ENCODE measurements at places on chromosomes 2 and 18. TPM values are rescaled to one million over a fixed set of nuclear protein-coding genes. Genes with fewer than 3 reads are reported as not detected.

DNA sequence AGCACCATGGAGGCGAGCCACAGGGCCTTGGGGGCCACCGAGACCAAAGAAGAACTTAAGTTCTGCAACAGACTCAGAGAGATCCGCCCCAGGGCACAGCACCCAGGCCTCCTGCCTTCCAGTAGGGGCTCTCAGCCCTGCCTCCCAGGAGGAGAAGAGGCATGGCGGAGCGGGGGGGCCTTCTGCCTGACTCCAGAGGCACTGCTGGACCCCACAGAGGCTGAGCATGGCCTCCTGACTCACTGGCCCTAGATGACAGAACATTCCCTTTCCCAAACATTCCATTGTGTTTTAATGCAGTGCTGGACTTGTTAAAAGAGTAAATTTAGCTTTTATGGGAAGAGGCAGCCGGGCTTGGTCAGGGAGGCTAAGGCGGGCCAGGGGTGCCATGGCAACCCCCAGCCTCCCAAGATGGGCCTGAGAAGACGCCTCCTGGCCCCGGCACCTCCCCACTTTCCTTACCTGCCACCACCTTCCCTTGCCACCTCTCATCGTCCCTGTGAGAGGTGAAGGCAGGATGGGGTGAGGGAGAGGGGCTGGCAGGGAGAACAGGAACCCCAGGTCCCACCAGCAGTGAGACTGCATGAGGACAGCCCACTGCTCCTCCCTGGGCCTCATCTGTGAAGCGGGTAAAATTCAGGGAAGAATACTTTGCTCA is 65.4 kb downstream of the SMAD7 start:
- DNase-seq: no peak

Gene UGT1A8
- total RNA-seq: not detected

Gene ASXL2
- 38.7 TPM for total RNA-seq

- DNase-seq: no peak
Measured at GRCh38 chr18:36513556-36513955, 216.0 kb downstream of the FHOD3 start.

Gene VRK2
- 23.3 TPM for total RNA-seq

Gene NRBP1
- total RNA-seq: 80.8 TPM

DNA sequence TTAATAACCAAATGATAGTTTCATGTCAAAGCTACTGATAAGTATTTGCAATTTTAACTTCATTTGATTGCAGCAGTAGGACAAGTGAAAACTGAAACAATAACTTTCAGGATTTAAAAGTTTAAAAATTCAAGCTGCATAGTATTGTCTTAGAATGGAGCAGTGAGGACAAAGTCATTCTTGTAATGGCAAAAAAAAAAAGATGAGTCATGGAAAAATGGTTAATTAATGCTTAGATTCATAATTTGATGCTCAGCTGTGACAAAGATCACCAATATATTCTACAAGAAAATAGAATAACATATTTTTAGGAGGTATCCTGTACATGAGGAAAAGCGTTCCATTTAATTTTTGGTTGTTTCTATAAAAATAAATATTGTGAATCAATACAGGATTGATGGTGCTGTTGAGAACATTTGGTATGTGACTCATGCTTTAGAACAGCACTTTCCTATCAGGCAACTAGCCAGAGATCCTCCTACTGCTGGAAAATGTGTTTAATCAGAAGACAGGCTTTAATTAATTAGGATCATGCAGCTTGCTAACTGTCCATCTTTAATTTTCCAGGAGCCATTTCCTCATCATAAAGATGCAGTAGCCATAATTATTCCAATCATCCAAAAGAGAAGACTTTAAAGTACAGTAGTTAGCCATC is 239.0 kb upstream of the MMADHC start:
- DNase-seq: no peak

- DNase-seq: no peak
Measured at GRCh38 chr2:48482769-48483168, 47.2 kb upstream of the STON1 start.

Gene HNMT
- not detected for total RNA-seq

Gene IMPACT
- total RNA-seq: 15.9 TPM

DNA sequence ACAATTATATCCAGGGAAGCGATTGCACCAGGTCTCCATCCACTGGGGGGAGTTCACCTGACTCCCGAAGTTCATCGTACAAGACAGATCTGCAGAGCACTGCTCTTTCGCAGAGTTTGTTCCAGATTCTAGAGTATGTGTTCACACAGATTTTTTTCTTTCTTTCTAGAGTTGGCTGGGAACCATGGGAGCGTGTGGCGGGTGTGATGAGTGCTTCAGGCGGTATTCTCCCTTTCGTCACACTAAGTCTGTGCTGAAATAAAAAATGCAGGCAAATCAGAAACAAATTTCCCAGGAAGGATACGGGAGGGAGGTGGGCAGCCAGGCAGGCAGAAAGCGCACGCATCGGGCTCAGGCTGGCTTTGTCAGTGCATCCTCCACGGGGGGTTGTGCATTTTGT is 129.8 kb upstream of the SOX11 start:
- DNase-seq: no peak

Gene TRIB2
- 4.9 TPM for total RNA-seq

- DNase-seq: no peak
Measured at GRCh38 chr2:71332435-71332796, 834 bp downstream of the ZNF638 start.

- no peak for DNase-seq
Measured at GRCh38 chr2:198523710-198524109, 719.3 kb downstream of the PLCL1 start.

GRCh38 chr18:12597760-12598159 is 60.1 kb downstream of the SPIRE1 start:
- no peak for DNase-seq

GRCh38 chr2:128604045-128604444 is 285.4 kb upstream of the HS6ST1 start:
- no peak for DNase-seq

Gene STARD6
- total RNA-seq: not detected

GRCh38 chr2:186467421-186467820 is 18.6 kb upstream of the ZC3H15 start:
- DNase-seq: no peak

- no peak for DNase-seq
Measured at GRCh38 chr2:101517758-101518271, 42.9 kb upstream of the RFX8 start.

Gene SP140
- total RNA-seq: 150 TPM

DNA sequence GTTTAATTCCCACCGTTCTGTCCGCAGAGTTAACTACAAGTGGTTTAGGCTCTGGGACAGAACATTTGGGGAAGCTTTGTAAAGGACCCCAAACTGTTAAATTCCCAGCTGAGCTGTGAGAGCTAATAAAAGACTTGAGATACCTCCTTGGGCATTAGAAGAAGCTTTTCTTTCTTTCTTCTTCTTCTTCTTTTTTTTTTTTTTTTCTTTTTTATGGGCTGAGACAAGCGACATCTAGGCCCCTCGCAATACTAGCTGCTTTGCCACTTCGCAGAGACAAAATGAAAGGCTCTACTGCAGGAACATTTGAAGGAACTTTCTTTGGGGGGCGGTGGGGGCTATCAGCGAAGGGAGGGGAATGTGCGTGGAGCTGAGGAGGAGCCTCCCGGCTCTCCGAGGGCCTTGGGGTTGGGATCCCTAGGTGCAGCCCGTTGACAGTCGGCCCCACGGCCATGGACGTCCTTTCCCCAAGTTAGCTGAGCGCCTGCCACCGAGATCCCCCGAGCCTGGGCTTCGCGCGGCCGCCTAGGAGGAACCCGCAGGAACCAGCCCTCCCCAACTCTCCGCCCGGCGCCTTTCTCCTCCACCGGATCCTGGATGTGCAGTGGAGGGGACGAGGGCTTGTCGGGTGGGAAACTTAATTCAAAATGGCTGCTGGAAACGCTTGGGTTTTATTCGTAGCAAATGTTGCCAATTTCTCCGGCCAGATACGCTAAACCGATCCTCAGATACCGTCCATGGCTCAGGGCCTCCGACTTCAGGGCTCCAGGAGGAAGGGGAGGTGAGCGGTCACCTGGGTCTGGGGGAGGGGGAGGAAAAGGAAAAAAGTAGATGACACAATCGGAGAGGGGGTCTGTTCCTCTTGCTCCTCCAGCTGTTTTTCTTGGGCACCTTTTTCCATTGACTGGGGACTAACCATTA is 4.2 kb downstream of the MEIS1 start:
- DNase-seq: no peak
